Left renal pelvis (tissue), 4 donors: ENCODE measurements at places on chromosomes 3 and 15. TPM values are rescaled to one million over a fixed set of nuclear protein-coding genes. Genes with fewer than 3 reads are reported as not detected.

The AGBL1 gene
- polyA plus RNA-seq, result 0.09 TPM

The LRRC31 gene
- polyA plus RNA-seq, result 0.21 TPM

GRCh38 chr3:108488631-108489030, 21.8 kb downstream of the MYH15 start:
- DNase-seq, result no peak

The JMJD7 gene
- 12.4 TPM for polyA plus RNA-seq

The PLSCR5 gene
- not detected for polyA plus RNA-seq

The ABI3BP gene
- polyA plus RNA-seq, result 21.5 TPM

DNA sequence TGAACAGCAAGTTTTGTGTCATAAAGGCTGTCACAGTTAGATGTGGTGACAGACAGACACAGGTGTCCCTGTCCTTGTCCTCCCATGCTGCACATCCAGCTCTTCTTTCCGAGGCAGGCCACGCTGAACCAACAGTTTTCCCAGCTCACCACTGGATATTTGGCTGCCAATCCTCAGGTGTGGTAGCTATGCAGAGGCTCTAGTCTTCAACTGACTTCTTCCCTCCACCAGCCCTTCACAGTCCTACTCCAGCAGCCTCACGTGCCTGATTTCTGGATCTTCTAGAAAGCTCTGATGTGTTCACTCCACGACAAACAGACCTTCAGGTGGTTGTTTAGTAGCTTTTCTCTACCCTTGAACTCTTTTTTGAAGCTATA, 145.5 kb downstream of the UACA start:
- no peak for DNase-seq
